EL (cell line): ENCODE measurements at places on chromosomes 11 and 22.

DNA sequence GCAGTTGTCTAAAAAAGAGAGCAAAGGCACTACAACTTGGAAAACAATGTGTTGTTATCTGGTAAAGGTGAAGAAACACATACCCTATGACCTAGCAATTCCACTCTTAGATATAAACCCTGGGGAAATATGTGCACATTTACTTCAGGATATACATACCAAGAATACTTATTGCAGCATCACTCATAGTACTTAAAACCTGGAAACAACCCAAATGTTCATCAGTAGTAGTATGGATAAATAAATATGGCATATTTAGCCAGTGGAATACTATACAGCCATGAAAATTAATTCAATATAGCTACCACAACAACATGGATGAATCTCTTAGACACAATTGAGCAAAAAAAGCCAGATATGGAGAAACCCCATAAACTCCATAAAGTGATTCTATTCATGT, 26.1 kb upstream of the MICAL2 start:
- DNase-seq, result no peak

GRCh38 chr11:102293873-102294601, 23.2 kb upstream of the BIRC3 start:
- DNase-seq, result peak; percentile 59

DNA sequence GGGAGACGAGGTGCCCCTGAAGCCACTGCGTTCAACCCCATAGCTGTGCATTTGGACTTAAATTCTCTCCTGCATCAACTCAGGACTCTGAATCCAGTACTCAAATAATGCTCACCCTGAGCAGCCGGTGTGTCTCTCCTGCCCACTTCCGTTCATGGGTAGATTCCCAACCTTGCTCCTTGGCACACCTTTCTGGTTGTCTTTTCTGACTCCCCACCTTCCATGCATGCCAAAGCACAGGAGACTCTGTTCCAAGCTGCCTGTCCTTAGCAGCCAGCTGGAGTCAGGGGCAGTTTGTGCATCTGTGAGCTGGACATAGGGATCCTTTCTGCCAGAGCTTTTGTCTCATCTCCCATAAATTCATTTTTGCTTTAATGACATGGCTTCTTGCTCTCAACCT, 1242.5 kb downstream of the TBC1D22A start:
- no peak for DNase-seq

DNA sequence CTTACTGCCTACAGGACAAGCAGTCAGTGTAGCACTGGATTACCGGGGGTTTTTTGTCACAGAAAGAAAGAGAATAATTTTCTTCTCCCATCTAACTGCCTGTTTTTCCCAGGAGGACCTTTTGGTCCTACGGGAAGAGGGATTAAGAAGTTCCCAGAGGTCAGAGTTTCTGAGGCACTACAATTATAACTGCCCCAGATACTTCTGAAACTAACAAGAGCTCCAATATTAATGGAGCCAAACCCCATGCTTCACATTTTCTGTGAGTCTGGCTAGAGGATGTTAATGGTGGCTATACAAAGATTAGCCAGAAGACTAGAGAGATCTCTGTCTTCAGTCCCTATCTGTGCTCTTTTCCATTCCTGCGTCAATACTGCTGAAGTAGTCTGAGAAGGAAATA, at the start of gene OR56A3:
Gene OR56A3 (plus strand): TSS at position 301 of the 400 bp plus-strand sequence. CDS start 5,096 bp downstream, outside the sequence.
- no peak for DNase-seq

GRCh38 chr11:40328890-40329614, 1130.4 kb downstream of the LRRC4C start:
- peak; percentile 100 for DNase-seq

DNA sequence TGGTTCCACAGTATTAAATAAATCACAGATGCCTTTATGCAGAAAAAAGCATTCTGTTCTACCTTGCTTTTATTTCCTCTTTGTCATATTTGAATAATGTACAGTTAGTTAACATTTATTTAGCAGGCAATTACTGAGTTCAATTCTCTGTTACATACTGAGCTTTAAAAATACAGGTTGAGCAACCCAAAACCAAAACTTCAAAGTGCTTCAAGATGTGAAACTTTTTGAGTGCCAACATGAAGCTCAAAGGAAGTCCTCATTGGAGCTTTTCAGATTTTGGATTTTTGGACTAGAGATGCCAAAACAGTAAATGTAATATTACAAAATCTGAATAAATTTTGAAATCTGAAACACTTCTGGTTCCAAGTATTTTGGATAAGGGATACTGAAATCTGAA, 54.1 kb downstream of the PDHX start:
- no peak for DNase-seq

GRCh38 chr11:73359930-73360742, 16.1 kb upstream of the RELT start:
- DNase-seq, result peak; percentile 39

DNA sequence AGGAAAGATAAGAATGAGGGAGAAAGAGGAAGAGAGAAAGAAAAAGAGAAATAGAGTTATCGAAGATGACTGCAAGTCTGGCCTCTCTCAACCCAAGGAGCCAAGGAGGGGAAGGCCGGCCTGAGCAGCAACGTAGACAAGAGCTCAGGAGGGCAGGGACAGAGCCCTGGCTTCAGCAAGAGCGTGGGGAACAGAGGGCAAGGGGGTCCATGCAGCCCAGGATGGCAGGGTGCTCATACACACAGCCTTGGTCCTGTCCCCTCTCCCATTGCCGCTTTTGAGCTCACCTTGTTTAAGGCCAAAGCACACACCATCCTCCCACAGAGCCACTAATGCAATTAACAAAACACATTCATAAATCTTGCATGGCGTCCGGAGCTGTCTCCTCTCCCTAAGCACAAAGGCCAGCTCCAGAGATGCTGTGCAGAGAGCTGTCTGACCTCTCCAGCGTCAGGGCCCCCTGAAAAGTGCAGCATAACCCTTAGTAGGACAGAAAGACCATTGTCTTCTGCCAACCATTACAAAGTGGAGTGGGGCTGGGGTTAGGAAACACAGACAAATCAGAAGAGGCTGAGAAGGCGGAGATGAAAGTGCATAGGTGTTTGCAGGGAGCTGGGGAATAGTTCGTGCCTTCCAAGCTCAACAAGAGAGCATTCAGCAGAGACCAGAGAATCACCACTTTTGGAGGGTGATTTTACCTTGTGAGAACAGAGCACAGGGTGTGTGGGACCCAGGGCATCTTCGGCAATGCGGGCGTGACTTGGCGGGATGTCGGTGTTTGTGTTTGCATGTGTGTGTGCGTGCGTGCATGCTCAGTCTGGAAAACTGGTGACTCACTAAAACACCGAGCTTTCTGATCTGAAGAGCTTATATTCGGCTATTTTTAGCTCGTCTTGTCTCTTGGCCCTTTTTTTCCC, 28.2 kb upstream of the JAM3 start:
- DNase-seq, result no peak

DNA sequence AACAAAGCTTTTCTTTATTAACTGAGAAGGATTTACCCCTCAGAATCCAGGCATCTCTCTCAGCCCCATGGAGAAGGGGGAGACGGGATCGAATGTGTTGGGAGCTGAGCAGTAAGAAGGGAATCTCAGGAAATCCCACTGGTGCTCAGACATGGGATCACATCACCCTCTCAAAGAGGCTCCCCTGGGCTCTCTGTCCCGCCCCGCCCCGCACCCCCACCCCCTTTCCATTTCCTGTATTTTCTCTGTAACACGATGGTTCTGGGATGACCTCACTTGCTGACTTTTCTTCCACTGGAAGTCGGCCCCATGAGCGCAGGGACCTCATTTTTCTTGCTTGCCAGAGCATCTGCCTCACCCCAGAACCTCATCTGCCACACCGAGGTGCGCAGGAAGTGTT, 100.0 kb downstream of the RPS6KA4 start:
- peak; percentile 65 for DNase-seq

- DNase-seq, result peak; percentile 67
Measured at GRCh38 chr11:7657306-7658025, 15.8 kb downstream of the CYB5R2 start.
